ENCODE measurements at places on chromosomes 1 and 21.

DNA sequence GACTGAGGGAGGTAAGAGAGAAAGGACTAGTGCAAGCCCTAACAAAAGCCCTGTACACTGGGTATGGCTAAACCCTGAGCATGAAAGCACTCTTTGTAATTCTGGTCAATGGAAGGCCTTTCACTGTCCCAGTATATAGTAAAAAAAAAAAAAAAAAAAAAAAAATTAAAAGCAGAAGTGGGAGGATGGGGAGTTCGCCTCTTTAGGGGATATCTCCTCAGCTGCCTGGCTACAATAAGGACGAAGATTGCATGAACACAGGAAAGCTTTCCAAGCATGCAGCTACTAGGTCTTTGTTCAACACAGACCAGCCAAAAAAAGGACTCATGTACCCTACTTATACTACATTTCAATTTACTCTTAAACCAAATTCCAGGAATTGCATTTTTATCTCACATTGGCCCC lies 59.1 kb downstream of the EIF4G3 start:
- DNase-seq = no peak

- no peak for DNase-seq
Measured at GRCh38 chr1:62492521-62492920, 55.7 kb downstream of the USP1 start.

GRCh38 chr21:40049031-40049930 lies 182.0 kb downstream of the PCP4 start:
- DNase-seq = no peak

DNA sequence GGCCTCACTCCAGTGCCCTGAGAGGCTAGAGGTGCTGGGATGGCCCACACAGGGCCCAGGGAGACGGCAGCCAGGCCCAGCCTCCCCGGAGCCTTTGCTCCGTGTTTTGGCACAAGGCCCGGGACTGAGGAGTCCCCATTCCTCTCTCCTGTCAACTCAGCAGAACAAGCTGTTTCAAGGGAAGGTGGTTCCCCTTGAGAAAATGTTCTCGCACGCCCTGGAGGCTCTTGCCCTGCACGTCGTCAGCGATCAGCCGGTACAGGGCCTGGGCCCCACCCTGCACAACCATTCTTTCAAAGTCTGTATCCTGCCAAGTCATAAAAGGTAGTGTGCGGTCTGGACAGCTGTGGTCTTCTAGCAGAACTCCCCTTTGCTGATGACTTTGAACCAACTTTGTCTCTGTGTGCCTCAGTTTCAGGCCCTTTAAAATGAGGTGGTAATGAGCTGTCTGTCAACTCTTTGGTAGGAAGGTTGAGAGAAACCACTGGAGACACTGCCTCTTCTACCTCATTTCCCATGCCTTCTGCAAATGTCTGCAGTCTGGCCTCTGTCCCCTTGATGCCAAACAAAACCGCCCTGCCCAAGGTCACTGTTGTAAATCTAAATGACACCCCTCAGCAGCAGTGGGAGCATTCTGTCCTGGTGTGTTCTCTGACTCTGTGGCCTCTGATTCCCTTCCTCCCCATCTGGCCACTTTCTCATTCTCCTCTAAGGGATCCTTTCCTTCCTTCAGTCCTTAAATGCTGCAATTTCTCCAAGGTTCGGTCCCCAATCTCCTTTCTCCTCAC lies 138.6 kb upstream of the JUN start:
- peak; percentile 19 for DNase-seq

GRCh38 chr1:41882068-41882477 lies 36.6 kb downstream of the HIVEP3 start:
- DNase-seq = no peak

DNA sequence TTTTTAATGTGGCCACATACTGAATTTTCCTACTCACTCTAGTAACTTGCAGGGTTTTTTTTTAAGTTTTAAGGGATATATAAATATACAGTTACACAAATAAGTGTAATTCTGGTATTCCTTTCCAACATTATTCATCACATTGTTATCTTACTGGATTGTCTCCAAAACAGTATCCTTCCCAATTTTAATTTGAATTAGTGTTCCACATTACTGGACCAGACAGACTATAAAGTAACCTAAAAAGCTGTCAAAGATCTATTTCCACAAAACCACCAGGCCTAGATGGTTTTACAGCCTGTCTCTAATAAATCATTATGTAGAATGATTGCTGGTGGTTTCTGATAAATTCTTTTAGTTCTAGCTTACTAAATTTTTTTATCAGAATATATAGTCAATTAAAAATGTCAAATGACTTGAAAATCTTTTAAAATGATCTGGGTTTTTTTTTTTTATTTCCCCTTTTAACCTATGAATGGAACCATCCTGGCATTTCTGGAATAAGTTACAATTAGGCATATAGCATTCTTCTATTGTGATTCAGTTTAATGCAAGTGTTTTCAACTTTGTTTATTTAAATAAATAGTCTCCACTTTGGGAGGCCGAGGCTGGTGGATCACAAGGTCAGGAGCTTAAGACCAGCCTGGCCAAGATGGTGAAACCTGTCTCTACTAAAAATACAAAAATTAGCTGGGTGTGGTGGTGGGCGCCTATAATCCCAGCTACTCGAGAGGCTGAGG lies 59.3 kb downstream of the PACC1 start:
- no peak for DNase-seq

GRCh38 chr21:34544032-34544496 lies 32.1 kb upstream of the KCNE1 start:
- peak; percentile 26 for DNase-seq

GRCh38 chr1:225464851-225465792 lies 37.3 kb upstream of the LBR start:
- DNase-seq = no peak

DNA sequence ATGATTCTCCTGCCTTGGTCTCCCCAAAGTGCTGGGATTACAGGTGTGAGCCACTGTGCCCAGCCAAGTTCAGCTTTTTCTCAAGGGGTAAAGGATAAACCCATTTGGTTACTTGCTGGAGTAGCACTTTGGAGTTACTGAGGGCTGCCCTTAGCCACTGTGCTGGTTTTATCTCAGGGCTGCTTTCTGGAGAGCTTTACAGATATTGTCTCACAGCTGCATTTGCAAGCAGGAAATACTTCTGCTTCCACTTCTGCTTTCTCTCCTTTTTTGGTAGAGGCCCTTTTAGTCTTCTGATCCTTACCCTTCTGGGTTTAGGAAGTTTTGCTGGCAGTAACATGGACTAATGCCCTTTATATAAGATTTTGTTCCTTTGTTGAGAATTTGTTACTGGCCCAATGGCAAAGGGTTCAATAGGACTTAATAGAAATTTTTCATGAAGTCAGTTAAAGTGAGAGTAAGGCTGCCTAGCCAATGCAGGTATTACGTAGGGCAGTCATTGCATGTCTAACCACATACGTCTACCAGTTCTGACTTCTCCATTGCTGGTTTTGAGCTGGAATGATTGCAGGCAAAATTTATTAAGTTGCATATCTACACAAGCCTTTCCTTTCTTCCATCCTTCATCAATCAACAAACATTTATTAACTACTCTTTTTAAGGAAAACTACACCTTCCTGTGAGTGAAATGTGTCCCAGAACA lies 24.4 kb downstream of the CAP1 start:
- no peak for DNase-seq

DNA sequence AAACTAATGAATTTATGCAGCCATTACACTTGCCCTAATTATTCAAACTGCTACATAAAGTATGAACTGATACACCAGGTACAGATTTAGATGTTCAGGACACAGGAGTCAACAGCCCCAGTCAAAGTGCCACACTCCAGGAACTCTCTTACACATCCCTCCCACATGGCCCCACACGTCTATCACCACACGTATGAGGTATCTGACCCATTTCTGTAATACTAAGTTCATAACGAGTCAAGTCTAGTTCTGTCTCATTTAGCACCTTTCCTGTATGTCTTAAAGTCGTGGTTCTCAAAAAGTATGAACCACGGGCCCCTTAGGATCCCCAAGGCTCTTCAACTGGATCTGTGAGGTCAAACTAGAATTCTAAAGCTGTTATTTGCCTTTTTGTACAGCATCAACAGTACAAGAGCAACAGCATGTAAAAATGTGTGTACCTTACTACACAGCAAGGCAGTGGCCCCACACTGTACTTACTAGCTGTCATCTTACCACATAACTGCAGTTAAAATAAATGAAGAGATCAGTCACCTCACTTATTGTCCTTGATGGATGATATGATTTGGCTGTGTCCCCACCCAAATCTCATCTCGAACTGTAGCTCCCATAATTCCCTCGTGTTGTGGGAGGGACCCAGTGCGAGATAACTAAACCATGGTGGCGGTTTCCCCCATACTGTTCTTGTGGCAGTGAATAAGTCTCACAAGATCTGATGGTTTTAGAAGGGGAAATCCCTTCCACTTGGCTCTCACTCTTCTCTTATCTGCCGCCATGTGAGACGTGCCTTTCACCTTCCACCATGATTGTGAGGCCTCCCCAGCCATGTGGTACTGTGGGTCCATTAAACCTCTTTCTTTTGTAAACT lies 42.6 kb downstream of the SIPA1L2 start:
- DNase-seq = no peak

- no peak for DNase-seq
Measured at GRCh38 chr1:2605509-2606395, 19.2 kb downstream of the PRXL2B start.

DNA sequence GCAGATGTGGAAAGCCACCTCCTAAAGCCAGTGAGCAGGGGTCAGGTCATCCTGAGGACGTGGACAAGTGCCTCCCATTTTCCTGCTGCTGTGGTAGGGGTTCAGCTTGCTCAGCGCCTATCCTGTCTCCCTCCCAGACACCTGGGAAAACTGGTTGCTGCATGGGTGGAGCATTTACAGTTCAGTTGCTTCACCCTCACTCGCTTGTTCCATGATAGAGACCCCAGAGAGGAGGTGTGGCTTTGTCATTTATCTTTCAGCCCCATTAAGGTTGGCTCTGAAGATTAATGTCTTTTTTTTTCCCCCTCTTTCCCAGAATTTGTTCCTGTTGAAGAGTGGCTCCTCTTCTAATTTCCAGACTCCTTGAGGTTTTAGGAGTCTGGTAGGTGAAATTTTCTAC lies 9.2 kb downstream of the VANGL1 start:
- DNase-seq = no peak

GRCh38 chr1:161229896-161230295 lies 4.0 kb downstream of the TOMM40L start:
- DNase-seq = no peak

- DNase-seq = no peak
Measured at GRCh38 chr1:88514544-88515060, 169.5 kb upstream of the PKN2 start.
